ENCODE measurements at places on chromosomes 2 and 18.

- DNase-seq, result no peak
Observed at GRCh38 chr2:144703852-144704708, 184.2 kb upstream of the ZEB2 start.

- DNase-seq, result no peak
Observed at GRCh38 chr2:3146175-3146574, 231.4 kb downstream of the EIPR1 start.

DNA sequence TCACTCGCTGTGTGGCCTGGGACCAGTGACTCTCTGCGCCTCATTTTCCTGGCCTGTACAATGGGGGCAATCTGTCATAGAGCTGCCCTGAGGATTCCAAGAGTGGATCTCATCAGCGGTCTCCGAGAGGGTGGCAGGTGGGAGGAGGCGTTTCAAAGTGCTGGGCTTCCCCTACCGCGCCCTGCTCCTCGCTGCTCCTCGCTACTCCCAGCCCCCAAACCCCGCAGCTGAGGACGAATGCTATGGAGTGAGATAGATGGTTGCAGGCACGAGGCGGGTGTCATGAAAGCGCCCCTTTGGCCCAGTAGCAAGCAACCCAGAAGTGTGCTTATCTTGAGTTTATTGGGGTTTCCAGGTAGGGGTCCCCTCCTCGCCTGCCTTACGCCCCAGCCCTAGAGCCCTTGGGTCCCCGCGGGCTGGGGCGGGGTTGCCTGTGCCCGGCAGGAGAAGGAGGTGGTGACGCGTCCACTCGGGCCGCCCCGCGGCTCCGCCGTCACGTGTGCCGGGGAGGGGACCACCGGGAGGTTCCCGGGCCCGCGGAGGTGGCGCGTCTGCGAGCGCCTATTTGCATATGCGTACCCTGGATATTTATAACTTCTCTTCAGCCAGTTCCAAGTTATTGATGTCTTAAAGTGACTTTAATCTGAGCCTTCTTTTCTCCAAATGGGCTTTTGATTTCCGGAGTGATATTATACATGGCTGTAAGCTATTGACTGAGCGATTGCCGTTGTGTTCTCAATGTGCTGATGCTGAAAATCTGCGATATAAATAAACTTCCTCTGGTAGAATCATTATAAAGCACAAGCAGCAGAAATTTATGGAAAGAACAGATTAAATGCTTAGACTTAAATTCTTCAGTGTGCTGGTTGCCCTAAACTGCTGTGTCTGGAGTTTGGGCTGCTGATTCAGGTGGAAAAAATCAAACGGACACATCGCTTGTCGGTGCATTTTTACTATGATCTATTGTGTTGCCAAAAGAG, 263.7 kb downstream of the ATAD2B start:
- no peak for DNase-seq

GRCh38 chr2:171540437-171540836, 18.2 kb downstream of the CYBRD1 start:
- DNase-seq, result no peak

- no peak for DNase-seq
Observed at GRCh38 chr2:41910126-41910525, 137.7 kb upstream of the PKDCC start.

DNA sequence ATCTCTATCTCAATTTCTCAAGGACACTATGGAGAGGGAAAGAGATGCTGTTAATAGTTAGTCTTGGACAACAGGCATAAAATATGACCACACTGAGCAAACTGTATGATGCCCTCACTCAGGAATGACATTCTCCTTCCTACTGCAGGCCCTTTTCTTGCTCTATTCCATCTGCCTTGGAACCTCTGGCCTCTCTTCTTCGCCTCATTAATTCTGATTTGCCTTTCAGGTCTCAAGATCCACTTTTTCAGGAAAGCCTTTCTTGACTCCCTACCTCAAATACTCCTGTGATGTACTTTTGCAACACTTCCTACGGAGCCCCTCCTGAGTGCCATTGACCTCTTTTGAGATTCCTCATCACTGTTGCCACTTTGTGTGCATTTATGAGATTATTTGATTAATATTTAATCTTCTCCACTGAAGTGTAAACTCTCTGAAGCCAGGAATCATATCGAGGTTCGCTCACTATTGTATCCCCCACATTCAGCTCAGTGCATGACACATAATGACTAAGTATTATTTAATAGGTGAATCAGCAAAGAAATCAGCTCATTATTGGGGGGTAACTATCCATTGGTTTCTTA, 21.3 kb upstream of the SPP2 start:
- DNase-seq, result no peak

DNA sequence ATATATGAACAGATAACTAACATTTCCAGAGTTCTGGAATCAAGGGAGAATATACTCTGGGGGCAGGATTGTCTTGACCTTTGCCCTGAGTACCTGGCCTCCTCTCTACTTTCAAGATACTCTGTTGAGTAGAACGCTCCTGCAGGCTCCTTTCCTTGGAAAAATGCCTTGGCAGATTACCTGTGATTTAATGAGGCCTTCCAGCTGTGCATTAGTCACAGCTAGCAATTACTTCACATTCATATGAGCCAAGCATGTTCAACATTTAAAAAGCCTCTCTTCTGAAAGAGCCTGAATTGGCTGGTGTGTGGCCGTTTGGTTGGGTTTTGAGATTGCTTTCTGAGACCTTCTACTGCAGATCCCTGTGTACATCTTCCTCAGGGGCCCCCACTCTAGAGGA, 142.2 kb downstream of the PLCL1 start:
- no peak for DNase-seq

GRCh38 chr2:197707316-197708213, 2.4 kb downstream of the MARS2 start:
- DNase-seq, result no peak

DNA sequence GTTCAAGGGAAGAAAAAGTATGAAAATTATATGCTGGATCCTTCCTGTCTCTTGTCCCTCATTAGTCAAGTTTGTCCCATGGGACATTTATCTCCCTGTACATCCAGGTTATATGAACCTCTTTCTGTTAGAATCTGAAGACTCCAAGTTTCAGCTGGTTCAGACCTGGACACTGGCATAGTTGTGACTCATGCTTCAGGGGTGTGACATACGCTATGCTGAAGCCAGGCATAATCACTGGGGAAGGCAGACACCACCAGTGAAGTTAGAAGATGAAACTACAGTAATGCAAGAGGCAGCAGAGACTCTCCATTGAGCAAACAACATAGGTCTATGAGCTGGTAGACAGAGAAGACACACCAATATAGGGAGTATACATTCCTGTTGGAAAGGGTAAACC, 269.7 kb upstream of the SLC8A1 start:
- no peak for DNase-seq

- DNase-seq, result no peak
Observed at GRCh38 chr2:157841485-157841884, 34.6 kb downstream of the ACVR1 start.

- DNase-seq, result no peak
Observed at GRCh38 chr2:237875256-237876060, 16.0 kb downstream of the RAMP1 start.

- DNase-seq, result no peak
Observed at GRCh38 chr18:14776801-14777200, 28.8 kb downstream of the ANKRD30B start.

GRCh38 chr2:12549641-12550040, 167.1 kb upstream of the TRIB2 start:
- no peak for DNase-seq

DNA sequence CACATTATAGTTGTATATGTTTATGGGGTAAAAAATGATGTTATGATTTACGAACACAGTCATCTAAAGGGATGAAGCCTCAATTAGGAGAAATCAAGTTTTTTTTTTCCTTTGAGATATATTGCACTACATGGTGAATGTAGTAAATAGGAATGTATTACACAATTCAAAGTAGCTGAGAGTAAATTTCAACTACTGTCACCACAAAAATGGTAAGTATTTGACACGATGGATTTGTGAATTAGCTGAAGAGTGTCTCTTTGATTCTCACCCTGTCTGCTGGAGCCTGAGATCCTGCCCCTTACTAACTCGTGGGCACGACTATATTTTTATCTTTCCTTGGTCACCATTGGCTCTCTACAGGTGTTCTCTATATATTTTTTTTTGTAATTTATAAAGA, 540.4 kb upstream of the DSEL start:
- DNase-seq, result no peak

- no peak for DNase-seq
Observed at GRCh38 chr2:134336352-134336751, 82.5 kb downstream of the MGAT5 start.

- no peak for DNase-seq
Observed at GRCh38 chr18:24228667-24229041, 89.8 kb downstream of the CABYR start.

GRCh38 chr2:210577263-210578071, 21.1 kb downstream of the CPS1 start:
- no peak for DNase-seq

DNA sequence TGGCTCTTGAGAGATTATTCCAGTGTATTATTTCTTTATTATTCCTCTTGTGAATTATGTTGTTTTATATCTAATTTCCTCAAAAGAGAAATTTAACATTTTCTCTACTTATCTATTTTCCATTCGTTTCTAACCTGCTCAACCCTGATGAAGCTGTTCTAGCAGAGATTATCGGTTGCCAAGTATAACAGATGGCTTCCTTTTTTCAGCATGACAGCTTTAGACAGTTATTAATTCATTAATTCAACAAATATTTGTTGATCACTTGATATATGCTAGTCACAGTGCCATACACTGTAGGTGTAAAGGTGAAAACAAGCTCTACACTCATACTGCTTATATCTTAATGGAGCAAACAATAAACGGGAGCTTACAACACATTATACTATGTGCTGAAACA, 137.9 kb upstream of the UBE2E3 start:
- DNase-seq, result no peak

- no peak for DNase-seq
Observed at GRCh38 chr2:35989503-35989902, 366.1 kb upstream of the CRIM1 start.

DNA sequence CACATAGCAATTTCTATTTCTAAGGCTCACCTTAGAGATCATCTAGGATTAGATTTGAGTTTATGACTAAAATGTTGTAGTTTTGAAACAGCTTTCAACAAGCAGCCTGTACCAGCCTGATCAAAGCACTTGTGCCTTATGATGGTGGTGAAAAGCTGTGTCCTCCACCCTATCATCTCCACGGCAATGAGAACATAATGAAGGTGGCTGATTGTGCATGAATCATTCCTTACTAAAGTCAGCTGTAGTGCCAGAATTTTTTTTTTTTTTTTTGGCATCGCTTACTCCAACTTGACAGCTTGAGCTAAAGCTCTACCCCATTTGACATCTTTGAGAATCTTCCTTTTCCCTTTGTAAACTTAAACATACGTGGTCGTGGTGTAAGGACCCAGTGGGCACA, 86.0 kb downstream of the DCC start:
- no peak for DNase-seq

GRCh38 chr2:36333350-36334012, 22.1 kb upstream of the CRIM1 start:
- no peak for DNase-seq

GRCh38 chr2:189854187-189854586, 69.9 kb downstream of the PMS1 start:
- no peak for DNase-seq

DNA sequence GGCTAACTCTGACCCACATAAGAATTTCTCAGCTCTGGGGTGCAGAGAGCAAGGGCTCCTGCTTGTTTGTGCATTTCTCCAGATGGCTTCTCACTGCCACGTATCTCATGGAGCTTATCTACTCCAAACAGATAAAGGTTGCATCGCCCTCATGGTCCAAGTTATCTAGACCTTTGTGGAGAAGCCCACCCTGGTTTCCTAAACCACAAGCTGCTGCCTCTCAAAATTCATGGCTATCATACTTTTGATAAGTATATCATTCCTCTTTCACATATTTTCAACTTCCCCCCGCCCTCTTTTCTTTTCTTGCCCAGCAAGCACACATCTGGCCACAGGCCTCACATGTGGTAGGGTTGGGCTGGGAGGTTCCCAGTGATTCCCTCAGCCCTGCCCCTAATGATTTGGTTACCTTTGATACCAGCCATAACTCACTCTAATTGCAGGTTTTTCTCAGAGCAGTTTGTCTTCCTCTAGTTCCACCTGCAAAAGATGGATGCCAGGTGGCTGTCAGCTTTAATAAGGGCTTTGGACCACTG, 146.0 kb downstream of the RHBDD1 start:
- no peak for DNase-seq

DNA sequence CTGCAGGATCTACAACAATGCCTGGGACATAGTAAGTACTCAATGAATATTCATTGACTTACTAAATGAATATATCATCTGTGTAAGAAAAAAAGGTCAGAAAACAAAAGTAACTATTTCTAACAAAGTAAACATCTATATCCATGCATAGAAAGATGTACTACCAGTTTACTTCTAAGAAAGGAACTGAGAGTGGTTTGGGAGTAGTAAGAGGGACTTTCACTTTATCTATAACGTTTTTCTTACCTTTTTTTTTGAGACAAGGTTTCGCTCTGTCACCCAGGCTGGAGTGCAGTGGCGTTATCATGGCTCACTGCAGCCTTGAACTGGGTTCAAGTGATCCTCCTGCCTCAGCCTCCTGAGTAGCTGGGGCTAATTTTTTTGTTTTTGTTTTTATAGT, 25.7 kb downstream of the DHX57 start:
- DNase-seq, result no peak

DNA sequence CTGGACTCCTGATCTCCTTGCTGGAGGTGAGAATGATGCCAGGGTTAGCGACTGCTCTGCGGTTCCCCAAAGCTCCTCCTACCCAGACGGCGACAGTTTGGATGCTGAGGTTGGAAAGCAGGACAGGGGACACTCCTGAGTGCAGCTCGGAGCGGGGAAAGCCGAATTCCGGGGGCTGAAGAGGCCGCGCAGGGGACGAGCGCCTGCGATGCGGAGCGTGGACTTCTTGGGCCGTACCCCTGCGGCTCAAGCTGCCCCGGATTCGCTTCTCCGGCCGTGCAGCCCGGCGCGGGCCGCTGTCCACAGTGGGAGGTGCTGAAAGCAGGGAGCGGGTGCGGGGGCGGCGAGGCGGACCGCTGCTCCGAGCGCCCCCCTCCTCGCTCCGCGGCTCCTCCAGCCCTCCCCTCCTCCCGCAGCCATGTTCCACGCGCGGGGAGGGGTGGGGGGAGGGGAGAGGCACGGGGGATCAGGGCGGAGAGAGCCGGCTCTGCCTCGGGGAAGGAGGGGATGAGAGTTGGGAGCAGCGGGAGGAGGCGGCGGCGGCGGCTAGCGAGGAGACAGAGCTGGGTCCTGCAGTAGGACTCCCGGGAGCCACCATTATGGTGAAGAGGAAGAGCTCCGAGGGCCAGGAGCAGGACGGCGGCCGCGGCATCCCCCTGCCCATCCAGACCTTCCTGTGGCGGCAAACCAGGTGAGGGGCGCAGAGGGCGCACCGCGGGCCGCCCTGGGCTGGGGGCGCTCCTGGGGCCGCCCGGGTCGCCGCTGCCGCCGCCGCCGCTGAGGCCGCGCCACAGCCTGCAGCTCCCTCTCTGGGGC, at the start of gene UNC80:
UNC80 (plus strand) TSS at position 359 of the 816 bp plus-strand sequence; CDS start at position 600, 241 bp downstream.
- DNase-seq, result no peak

DNA sequence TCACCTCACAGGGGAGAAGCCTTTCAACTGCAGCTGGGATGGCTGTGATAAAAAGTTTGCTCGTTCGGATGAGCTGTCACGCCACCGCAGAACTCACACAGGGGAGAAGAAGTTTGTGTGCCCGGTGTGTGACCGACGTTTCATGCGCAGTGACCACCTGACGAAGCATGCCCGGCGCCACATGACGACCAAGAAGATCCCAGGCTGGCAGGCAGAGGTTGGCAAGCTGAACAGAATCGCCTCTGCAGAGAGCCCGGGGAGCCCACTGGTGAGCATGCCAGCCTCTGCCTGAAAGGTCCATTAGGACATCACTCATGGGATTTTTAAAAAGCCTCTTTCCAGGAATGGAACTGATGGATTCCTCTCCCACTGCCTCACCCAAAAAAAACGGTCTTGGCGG, 8.9 kb downstream of the KLF11 start:
- no peak for DNase-seq
